ENCODE measurements at places on chromosomes 5 and 9. TPM values are rescaled to one million over a fixed set of nuclear protein-coding genes. Genes with fewer than 3 reads are reported as not detected.

DNA sequence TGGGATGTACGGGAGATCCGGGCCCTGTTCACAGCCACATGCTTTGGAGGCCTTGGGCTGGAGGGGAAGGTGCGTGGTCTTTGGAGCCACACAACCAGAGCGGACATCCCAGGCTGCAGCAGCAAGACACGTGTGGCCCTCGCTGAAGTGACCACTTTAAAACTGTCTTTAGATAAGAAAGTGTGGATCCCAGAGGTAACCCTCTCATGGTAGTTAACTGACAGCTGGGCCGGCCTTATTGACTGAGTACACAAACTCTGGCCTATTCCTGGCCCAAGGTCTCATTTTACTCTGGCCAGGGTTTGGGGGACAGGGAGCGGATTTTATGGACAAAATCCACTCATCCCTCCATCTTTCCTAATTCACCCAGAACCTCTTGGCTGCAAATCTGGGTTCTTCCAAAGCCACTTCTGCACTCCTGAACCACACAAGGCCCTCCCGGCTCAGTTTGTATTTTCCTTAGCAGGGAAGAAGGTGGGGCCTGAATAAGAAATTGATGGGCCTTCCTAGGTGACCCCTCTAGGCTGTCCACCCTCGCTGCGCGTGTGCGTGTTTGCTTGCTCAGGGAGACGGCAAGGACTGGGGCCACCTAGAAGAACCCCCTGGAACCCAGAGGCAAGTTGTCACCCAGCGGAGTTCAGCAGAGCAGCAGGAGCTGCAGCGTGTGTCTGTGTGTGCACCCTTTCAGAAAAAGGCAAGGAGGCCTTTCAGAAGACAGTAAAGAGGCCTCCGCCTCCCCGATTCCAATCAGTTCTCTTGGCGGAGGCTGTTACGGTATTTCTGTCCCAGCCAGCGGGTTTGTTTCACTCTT is 73.3 kb upstream of the ORM1 start:
- DNase-seq, result no peak

- no peak for DNase-seq
Measured at GRCh38 chr5:38554861-38555260, 1.6 kb downstream of the LIFR start.

PDLIM4 gene
- total RNA-seq, result 1.2 TPM

RGMB gene
- 2.2 TPM for total RNA-seq

DNA sequence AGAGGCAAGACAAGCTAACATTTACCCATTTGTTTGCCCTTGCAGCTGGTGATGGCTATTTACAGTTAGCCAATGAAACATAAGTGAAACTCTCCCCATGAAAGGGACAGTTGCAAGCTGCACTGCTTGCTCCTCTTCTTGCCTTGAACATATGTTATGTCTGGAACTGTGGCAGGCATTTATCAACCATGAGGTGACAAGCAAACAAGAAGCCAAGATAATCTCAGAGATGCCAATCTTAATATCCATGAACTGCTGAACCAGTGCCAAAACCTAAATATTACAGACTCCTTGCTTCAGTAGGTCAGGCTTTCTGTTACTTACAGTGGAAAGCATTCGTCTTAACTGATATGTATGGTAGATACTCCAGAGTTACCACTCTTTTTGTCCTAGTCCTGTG is 133.4 kb downstream of the ACTBL2 start:
- DNase-seq, result no peak

Data from activated T-cell treated with anti-CD3 and anti-CD28 coated beads, Interleukin-2, amount 50 U/mL, for 72 hours (primary cell).